Lower lobe of right lung (tissue), 2 donors: ENCODE measurements at places on chromosomes 5 and 9. TPM values are rescaled to one million over a fixed set of nuclear protein-coding genes. Genes with fewer than 3 reads are reported as not detected.

GRCh38 chr5:432928-433791 is 9.8 kb upstream of the EXOC3 start:
- H3K36me3 ChIP-seq: peaks cover 2% of the 10 kb centered on the region
- no peak overlapping the region for H3K27ac ChIP-seq
- peaks cover 11% of the 10 kb centered on the region for H3K4me1 ChIP-seq
- no peaks in the 10 kb centered on the region for H3K27me3 ChIP-seq
- H3K4me3 ChIP-seq: no peak overlapping the region

Gene BOD1
- total RNA-seq: 35.0 TPM

Gene IL7R
- total RNA-seq: 168 TPM

- peaks cover 33% of the 10 kb centered on the region for H3K27me3 ChIP-seq
- H3K36me3 ChIP-seq: no peaks in the 10 kb centered on the region
- H3K4me3 ChIP-seq: peak within 1 kb of the TSS; percentile 54
- H3K27ac ChIP-seq: peak within 1 kb of the TSS; percentile 24
Observed at GRCh38 chr9:131545003-131545785, at the start of gene PRRT1B. Gene PRRT1B (plus strand): TSS chr9:131545523. CDS start chr9:131545616, 93 bp downstream.

DNA sequence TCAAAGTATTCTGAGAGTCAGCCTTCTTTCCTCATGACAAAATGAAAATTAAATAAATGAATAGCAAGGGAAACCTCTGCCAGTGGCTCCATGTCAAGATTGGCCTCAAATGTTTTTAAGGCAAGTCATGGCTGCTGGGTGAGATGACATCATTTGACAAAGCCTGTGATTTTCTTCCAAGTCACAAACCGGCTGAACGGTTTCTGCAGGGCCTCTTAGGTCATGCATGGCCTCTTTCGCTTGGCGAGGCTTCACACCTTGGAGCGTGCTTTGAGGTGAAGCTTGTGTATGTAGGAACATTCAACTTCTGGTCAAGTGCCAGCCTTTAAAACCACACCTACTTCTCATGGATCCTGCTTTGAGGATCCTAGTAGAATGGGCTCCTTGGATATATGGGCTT is 161.0 kb upstream of the ZNF618 start:
- DNase-seq: no peak
- H3K36me3 ChIP-seq: no peaks in the 10 kb centered on the region
- H3K4me1 ChIP-seq: no peaks in the 10 kb centered on the region
- H3K27me3 ChIP-seq: no peaks in the 10 kb centered on the region

GRCh38 chr5:59673438-59674058 is 220.0 kb downstream of the PDE4D start:
- H3K4me3 ChIP-seq: no peak overlapping the region
- peaks cover 6% of the 10 kb centered on the region for H3K4me1 ChIP-seq
- H3K27ac ChIP-seq: no peak overlapping the region
- H3K36me3 ChIP-seq: no peaks in the 10 kb centered on the region

DNA sequence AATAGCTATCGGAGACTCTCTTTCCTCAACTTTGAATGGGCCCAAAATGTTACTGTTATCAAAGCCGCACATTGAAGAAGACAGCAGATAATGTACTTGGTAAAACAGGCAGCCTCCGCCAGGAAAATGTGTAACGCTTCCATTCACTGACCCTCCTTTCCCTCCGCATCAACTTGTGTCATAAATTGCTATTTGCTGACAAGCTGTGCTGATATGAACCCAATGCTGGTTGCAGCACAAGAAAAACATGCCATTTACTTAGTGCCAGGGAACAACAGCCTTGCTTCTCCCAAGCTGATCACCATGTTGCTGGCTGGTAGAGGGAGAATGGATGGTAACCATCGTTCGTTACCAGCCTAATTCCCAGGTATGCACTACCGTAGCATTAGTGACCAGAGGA is 162.6 kb upstream of the PPP1R2B start:
- H3K27ac ChIP-seq: no peak overlapping the region
- no peak for DNase-seq
- H3K27me3 ChIP-seq: no peaks in the 10 kb centered on the region
- no peak overlapping the region for H3K4me3 ChIP-seq
- H3K4me1 ChIP-seq: no peaks in the 10 kb centered on the region
- no peaks in the 10 kb centered on the region for H3K36me3 ChIP-seq

DNA sequence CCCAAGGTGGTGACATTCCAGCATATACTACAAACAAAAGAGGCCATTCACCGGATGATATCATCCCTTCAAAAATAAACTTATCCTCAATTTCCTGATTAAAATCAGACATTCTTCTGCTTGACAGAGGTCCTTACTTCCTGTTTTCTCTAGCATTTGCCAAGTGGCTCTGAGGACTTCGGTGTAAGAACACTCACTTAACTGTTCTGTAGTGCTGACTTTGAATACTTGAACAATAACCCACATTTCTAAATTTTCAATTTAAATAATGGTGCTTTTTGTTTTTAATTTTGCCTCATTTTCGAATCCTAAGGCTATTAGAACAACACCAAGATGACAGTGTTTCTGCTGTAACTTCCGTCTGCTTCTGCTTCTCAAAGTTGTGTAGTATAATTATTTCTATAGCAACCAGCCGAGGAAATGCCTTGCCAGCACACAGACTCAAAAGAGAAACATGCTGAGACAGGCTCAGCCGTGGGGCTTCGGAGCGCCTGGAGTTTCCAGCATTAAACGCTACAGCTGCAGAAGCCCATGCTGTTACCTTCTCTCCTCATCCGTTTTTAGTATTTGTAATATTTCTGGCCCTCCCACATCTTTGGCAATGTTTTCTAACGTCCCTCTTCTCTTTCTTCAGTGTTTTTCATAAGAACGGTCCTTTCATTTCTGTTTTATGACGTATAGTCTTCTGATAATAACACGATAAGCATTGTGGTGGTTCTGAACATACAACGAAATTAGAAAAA is 19.5 kb upstream of the ANXA1 start:
- H3K27ac ChIP-seq: peak overlapping the region; percentile 93
- peak overlapping the region; percentile 56 for H3K4me3 ChIP-seq
- H3K27me3 ChIP-seq: no peaks in the 10 kb centered on the region
- DNase-seq: peak; percentile 80
- peaks cover 20% of the 10 kb centered on the region for H3K4me1 ChIP-seq

Gene PTPDC1
- 11.0 TPM for total RNA-seq
